ENCODE measurements at places on chromosomes 2 and 18. TPM values are rescaled to one million over a fixed set of nuclear protein-coding genes. Genes with fewer than 3 reads are reported as not detected.

GRCh38 chr2:215517391-215517790 lies 81.5 kb upstream of the FN1 start:
- no peak for DNase-seq

The SULT1C4 gene
- not detected for total RNA-seq

The MGAT4A gene
- total RNA-seq, result 65.2 TPM

DNA sequence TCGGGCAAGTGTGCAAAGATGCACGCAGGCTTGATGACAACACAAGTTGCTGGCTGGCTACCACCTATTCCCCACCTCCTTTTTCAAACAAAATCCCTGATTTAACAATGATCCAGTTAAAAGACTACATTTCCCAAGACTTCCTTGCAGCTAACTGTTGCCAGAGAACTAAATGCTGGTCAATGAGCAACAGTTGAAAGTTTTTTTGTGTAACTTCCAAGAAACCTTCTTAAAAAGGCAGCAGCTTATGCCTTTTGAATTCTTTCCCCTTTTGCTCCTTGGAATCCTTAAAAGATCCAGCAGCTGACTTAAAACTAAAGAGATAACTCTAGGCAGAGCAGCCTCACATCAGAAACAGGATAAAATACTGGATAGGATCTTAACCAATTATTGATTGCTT lies 38.5 kb downstream of the NPHP1 start:
- DNase-seq, result no peak

- no peak for DNase-seq
Observed at GRCh38 chr2:168139852-168140251, 107.5 kb downstream of the STK39 start.

The CHRND gene
- total RNA-seq, result not detected

- no peak for DNase-seq
Observed at GRCh38 chr2:95278637-95279225, 4.5 kb downstream of the PROM2 start.

The FN1 gene
- total RNA-seq, result 0.18 TPM

DNA sequence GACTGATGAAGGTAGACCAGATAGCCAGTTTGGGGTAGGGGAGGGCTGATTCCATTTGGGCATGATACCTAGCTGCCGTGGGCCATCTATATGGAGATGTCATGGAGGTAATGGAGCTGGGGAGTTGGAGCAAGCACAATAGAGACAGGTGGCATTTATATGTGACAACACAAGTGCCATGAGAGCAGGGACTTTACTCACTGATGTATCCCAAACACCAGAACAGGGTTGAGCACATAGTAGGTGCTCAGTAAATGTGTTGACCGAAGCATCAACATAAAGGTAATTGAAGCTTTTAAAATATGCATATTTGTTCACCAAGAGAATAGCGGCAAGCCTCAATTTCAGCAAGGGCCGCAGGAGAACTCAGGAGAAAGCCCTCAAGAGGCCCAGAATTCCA lies 15.0 kb downstream of the SLC30A3 start:
- no peak for DNase-seq

DNA sequence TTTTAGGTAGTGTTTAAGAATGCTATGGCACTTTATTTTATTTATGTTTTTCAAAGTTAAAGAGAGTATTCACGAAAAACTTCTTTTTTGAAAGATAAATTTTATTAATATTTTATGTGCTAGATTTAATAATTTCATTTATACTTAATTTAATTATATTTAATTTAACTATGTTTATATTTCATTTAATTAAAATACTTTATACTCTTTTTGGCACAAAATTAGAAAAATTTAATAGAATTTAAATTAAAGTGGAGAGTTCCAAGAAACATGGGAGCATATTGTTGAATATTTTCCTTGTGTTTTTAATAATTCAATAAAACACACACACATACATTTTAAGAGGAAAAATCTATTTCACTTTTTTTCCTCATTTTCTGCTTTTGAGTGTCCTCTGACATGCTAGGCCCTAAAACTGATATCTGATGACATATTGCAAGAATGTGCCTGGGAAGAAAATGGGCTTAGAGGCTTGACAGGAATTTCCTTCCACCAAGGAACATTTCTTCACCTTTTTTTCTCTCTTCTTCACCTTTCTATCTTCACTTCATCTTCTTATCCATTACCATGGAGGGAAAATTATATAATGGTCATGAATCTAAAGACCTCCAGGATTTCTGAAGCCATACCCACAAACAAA lies 15.4 kb downstream of the ARHGAP28 start:
- no peak for DNase-seq

GRCh38 chr18:12065397-12065796 lies 28.2 kb upstream of the ANKRD62 start:
- DNase-seq, result no peak

- DNase-seq, result no peak
Observed at GRCh38 chr18:74509856-74510769, 13.9 kb downstream of the CNDP2 start.

The UGT1A8 gene
- total RNA-seq, result not detected

GRCh38 chr2:68039317-68039716 lies 23.5 kb downstream of the C1D start:
- DNase-seq, result no peak

The AQP12A gene
- total RNA-seq, result not detected

GRCh38 chr2:158395166-158395565 lies 61.4 kb downstream of the CCDC148 start:
- DNase-seq, result no peak

- no peak for DNase-seq
Observed at GRCh38 chr2:45120546-45120945, 111.3 kb upstream of the SIX2 start.

DNA sequence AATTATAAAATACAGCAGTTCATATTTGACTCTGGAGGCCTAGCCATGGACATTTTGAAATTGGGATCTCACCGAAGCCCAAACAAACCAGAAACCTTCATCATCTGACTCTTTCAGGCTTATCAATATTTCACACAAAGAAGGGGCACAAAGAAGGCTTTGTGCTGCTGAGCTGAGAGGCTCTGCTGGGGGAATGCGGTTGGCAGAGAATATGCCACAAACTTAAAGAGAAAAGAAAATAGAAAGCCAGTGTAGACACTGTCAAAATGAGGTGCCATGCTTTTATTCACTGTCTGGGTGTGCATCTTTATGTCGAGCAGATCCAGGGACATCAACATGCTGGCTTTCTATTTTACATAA lies 162.6 kb downstream of the QPCT start:
- no peak for DNase-seq

DNA sequence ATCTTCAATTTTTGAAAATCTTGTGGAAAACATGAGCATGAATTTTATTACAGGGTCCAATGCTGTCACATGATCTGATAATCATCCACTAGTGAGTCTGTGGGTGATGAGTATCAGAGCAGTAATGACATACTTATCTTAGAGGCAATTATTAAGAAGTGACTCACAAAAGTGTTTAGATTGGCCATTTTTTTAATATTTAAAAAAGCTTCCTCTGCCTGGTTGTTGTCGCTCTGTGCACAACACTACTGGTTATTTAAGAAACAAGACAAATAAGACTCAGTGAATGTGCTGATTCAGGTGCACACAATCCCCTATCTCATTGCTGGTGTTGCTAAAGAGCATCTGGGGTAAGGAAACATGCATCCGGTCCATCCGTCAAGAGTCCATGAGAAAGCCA lies 665.8 kb upstream of the ZEB2 start:
- no peak for DNase-seq

DNA sequence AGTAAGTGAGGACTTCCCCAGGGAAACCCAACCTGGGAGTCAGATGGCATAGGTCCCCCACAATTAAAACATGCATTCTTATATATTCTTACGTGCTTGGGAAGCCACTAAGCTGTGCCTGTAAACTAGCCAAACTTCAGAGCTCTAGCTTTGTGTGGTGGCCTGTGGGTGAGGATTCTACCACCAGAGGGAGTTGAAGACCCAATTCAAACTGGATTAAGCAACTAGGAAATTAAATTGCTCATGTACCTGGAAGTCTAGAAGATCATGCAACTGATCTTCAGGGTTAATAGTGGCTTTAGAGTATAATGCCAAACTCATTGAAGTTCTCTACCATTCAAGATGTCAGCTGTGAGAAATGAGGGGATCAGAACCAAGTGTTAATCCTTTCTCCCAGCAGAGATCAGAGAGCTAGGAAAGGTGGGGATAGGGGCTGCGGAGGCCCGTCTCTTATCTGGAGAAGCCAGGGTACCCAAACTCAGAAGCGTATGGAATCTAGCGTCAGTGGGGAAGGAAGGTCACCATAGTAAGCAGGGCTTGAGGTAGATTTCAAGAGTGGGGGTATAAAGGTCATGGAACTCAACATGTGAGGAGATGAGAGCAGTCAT lies 53.2 kb upstream of the CCDC85A start:
- DNase-seq, result no peak

The KIDINS220 gene
- 33.2 TPM for total RNA-seq

The MFF gene
- 67.0 TPM for total RNA-seq

DNA sequence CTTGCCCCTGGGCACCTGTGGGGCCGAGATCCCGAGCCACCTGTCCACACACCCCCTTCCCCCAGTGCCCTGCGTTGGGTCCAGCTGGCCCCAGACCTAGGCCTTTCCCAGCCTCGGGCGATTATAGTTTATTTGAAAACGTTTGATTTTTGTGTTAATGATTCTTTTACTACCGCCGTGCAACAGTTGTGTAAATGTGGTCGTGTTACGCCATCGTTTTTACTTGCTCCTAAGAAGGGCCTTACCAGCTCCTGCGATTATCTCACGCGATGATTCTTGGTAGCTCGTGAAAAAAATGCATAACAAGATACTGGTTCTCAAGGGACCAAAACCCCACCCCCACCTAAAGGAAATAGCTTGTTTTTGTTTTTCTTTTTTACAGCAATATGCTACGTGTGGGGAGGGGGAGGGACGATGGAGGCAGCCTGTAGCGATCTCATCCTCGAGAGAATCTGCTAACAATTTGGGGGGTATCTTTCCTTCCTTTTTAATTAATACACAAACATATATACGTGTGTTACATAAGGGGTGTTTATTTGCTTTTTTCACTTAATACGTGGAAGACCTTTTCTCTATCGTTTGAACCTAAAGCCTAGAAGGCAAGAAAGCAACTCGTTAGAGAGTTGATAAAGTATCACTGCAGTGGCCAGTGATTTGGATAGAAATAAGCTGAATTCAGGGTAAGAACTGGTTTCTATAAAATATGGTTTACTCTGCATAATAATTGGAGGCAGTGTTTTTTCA lies 1.0 kb downstream of the ZDBF2 start:
- DNase-seq, result no peak

- no peak for DNase-seq
Observed at GRCh38 chr18:3066341-3067110, 53.6 kb upstream of the LPIN2 start.

GRCh38 chr2:153487448-153487847 lies 8.9 kb upstream of the RPRM start:
- no peak for DNase-seq

- DNase-seq, result no peak
Observed at GRCh38 chr18:10259901-10260300, 194.5 kb upstream of the APCDD1 start.

- DNase-seq, result no peak
Observed at GRCh38 chr18:9984080-9984479, 70.3 kb downstream of the VAPA start.

DNA sequence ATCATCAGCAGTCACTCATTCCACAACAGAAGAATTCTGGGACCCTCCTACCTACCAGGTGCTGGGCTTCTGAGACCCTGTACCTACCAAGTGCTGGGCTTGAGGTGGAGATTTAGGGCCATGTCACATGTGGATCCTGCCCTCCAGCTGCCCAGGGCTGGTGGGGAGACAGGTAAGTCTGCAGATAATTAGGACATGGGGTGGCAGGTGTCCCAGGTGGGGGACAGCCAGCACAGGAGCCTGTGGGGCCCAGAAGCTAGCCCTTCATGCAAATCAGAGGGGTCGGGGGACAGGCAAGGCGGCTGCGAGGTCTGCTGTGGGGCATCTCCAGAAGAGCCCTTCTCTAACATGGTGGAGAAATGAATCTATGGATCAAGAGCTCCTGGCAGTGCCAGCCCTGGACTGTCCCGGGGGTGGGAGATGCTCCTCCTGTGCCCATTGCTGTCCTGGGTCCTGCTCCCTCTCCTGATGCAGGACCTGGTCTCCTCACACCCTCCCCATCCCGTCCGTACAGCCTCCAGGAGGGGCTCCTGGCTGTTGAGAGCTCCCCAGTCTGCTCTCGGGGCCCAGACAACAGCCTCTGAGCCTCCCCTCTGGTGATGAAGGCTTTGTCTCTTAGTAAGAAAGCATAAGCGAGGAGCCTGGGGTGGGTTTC lies 106.3 kb upstream of the GLI2 start:
- no peak for DNase-seq

- DNase-seq, result no peak
Observed at GRCh38 chr18:58065956-58066355, 21.9 kb downstream of the NEDD4L start.

DNA sequence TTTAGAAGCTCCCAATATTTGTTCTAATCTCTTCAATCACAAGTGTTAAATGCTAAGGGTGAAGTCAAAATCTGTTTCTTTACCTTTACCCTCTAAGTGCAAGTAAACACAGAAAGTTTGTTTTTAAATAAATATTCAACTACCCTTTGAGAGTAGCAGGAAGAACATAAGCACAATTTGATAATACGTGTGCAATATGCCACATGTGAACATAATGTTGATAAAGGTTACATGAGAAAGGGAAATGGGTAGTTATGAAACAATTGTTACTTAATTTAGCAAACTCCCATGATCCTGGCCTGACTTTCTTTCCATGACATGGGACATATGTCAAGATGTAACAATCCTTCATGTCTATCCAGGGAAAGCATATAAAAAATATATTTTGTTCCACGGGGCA lies 7.1 kb downstream of the SPRED2 start:
- no peak for DNase-seq

Data from CD8-positive, alpha-beta memory T cell (primary cell).